ENCODE measurements at places on chromosomes 1 and 21. TPM values are rescaled to one million over a fixed set of nuclear protein-coding genes. Genes with fewer than 3 reads are reported as not detected.

DNA sequence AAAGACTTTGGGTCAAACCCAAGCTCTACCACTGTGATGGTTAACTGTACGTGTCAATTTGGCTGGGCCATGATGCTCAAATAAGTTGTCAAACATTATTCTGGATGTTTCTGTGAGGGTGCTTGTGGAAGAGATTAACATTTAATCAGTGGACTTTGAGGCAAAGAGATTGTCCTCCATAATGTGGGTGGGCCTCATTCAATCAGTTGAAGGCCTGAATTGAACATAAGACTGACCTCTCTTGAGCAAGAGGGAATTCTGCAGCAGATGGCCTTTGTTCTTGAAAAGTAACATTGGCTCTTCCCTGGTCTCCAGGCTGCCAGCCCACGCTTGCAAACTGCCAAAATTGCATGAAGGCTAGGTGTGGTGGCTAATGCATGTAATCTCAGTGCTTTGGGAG, 94.5 kb upstream of the SPATA6 start:
- DNase-seq: no peak

DNA sequence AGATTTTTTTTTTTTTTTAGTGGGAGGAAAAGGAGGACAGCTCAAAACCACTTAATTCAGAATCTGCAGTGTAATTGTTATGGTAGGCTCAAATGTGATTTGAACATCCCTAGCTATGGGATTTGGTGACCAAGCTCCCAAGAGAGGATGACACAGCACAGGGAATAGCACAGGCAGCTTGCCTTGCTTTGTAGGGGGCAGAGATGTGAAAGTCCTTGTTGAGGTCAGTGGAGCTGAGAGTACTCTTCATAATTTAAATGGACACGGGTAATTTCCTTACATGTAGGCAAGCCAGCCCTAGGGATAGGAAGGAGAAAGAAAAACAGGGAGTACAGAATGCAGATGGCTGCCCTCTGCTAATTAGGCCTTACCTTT, 3.2 kb upstream of the UCK2 start:
- peak; percentile 78 for DNase-seq

GRCh38 chr1:115091572-115091971, 2.3 kb upstream of the TSPAN2 start:
- DNase-seq: no peak

DNA sequence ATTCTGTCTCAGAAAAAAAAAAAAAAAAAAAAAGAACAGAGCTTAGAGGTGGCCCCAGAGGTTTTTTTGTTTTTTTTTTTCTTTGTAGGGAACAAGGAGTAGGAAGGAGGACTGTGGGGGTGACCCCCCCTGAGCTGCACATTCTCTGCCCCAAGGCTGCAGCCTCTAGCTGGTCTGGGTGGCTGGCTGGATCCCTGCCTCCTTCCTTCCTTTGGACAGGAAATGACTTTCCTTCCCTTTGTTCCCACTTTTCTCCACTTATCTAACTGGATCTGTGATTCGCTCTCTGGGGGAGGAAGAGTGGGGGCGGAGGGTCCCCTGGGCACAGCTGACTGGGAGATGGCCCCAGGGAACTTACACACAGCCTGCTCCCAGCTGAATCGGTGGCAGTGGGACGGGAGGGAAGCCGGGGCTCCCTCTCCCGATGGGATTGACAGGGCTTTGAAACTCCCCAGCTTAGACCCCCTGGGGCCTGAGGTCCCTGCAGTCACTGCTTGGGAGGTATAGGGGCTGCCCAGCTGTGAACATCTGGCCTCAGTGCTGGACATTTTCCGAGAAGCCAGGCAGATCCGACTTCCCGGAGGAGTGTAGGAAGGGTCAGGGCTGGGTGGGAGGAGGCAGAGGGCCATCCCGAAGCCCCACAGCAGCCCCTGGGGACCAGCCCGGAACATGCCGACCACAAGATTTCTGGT, 2.1 kb downstream of the FBLIM1 start:
- peak; percentile 47 for DNase-seq

GRCh38 chr1:167602840-167603239, 27.2 kb upstream of the RCSD1 start:
- DNase-seq: no peak

DNA sequence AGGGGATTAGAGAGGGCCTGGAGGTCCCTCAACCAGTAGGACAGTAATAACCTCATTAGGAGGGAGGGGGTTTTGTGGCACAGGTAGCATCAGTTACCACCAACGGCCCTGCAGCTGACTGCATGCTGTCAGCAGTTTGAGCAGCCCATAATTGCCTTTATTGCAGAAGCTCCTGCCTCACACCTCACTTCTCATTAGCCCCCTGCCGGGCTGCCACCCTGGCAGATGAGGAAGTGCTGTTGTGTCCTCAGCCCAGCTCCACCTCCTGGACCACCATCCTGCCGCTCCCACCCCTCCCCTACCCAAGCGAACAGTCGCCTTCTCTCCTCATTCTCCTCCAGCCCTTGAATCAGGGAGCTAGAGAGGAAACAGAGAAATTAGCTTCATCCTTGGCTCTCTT, 237.4 kb downstream of the LMX1A start:
- DNase-seq: no peak

DNA sequence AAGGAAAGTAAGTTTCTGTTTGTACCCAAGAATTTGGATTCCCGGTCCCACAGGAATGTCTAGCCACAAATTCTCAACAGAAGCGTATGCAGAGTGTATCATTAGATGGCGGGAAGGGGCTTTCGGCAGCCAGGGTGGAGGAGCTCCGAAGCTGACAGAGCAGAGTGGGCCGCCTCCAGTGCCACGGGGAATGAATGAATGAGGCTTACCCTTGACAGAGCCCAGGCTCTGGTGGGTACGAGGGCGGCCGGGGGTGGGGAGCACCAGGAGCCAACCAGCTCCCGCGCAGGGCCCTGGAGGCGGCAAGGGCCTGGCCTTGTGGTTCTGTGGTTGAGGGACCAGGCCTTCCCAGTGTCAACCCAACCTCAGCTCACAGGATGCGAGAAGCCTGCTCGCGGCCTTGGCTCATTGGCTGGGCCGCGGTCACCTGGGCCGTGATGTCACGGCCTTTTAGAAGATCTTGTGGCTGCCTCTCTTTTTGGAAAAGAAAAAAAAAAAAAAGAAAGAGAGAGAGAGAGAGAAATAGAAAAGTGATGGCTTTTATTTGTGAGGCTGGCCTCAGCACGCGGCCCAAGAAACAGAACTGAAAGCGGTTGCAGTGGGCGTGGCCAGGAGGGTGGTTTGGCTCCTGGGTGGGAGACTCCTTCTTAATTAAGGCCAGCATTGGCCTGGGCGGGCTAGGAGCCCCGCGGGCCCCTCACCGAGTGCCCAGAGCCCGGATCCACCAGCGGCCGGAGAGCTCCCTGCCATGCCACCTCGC, 34.9 kb upstream of the RUNX3 start:
- no peak for DNase-seq

DNA sequence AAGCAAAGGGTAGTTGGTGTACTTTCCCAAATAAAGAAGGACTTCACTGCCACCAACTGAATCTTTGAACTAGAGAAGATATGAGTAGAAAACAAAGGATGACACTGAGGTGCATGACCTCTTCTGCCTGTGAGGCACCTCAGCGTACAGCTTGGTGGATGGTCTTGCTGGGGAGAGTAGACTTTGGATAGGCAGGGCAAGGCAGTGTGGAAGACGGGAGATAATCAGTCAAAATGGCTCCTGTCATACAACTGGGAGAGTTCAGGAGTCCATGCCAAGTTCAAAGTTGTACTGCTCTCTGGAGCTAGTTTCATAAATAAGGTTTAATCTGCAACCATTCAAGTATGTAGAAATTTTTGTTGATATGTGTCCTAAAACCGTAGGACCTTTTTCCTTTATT, 143.4 kb downstream of the BARHL2 start:
- no peak for DNase-seq

DNA sequence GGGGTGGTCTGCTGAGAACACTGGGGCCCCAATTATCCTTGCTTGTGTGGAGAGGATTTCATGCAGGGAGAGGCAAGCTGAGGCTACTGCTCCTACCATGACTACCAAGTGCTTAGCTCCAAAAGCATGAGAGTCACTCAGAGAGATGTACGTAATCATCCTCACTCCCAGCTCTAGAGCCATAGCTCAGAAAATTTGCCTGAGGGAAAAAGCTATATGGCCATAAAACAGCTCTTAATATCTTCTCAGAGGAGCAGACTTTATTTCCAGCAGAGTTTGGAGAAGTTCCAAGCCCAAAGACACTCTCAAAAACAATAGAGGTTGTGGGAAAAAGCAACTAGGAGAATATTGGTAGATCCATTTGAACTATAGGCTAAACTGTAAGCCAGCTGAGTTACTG, 106.4 kb upstream of the PBX1 start:
- DNase-seq: no peak

DNA sequence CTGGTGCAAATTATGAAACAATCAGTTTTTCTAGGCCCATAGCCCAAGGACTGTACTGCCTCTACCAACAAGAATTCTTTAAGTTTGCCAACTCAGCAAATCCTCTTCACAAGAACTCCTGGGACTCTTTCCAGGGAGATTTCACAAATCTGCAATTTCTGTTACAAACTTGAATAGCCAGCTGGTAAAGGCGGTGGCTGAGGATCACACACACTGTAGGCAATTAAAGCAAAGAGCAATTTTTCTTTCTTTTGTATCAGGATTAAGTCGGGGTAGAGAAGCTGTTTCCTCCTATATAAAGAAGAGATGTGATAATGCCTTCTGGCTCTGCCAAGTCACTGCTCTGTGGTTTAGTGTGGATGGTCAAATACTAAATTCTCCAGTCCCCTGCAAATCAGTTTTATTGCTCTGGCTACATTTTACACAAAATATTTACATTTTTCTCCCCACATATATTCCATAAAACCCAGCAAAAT, 1.7 kb downstream of the ALDH9A1 start:
- peak; percentile 78 for DNase-seq

Gene TEX38
- total RNA-seq: not detected

Gene RLF
- 15.6 TPM for total RNA-seq

Gene ATP1A4
- total RNA-seq: not detected

Gene PLA2G2C
- total RNA-seq: not detected

Gene OBSCN
- total RNA-seq: 2.1 TPM

Gene CLCA1
- not detected for total RNA-seq

Gene SEC16B
- 12.5 TPM for total RNA-seq

Measured in LHCN-M2 (cell line).